Posterior cingulate gyrus (tissue), 11 donors: ENCODE measurements at places on chromosomes 2 and 18.

GRCh38 chr2:130949954-130950353, 113.2 kb downstream of the ARHGEF4 start:
- DNase-seq, result no peak

- DNase-seq, result no peak
These were observed 120.0 kb upstream of the OSR1 start for GRCh38 chr2:19478409-19478808.

DNA sequence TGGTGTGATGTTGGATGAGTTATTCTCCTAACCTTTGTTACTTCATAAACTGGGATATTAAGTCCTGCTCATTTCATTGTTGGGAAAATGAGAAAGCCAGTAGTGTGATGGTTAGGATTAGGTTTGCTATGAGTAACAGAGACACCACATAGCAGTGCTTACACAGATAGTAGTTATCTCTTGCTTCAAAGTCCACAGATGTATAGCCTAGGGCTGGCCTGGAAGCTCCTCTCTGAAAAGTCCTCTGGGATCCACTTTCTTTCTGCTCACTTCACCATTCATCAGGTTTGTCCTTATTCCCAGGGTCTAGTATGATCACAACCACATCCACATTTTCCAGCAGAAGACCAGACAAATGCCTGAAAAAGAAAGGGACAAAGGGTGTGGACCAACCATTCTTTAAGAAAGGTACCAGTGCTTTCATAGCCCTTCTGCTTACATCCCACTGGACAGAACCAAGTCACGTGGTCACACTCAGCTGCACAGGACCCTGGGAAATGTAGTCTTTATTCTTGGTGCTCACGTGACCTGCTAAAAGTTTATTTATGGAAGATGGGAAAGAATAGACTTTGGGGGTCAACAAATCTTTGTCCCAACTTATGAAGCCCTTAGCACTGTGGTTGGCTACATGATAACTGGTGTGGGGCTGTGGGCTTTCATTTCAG, 108.9 kb downstream of the INSIG2 start:
- no peak for DNase-seq

DNA sequence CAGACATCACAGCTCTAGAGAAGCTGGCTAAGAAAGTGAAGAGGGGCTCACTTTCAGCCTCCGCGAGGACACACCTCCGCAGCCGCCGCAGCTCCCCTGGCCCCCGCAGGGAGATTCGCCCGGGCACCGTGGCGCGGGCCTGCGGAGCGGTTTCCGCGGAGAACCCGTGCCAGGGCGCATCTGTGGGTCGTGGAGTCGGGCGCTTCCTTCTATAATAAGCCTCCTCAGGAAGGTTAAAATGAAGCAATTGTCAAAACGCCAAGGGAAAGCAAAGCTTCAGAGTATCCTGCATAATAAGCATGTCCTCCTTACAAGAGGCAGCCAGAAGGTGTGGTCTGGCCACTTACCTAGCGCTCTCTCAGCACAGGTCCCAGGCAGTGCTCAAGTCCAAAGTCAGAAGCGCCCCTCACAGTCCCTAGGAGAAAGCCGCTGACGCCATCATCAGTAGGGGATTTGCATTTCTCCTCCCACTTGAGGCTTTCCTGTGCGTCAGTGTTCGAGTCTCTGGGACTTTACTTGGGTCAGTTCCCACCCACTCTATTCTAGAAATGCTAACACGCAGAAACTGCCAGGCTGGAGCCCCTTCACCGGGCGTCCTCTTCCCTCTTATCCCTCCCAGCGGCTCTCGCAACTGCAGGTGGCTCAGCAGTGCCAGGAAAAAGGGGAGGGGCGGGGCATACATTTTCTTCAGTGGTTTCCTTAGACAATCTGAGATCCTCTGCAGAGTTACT, at the start of gene STAT4:
Gene STAT4 (minus strand): TSS at position 395 of the 731 bp plus-strand sequence. CDS start 2,791 bp downstream, outside the sequence.
- DNase-seq, result peak; percentile 44

- DNase-seq, result no peak
These were observed 29.2 kb downstream of the HS6ST1 start for GRCh38 chr2:128289439-128289838.

- no peak for DNase-seq
These were observed 5.1 kb downstream of the TIMM21 start for GRCh38 chr18:74153377-74153776.

DNA sequence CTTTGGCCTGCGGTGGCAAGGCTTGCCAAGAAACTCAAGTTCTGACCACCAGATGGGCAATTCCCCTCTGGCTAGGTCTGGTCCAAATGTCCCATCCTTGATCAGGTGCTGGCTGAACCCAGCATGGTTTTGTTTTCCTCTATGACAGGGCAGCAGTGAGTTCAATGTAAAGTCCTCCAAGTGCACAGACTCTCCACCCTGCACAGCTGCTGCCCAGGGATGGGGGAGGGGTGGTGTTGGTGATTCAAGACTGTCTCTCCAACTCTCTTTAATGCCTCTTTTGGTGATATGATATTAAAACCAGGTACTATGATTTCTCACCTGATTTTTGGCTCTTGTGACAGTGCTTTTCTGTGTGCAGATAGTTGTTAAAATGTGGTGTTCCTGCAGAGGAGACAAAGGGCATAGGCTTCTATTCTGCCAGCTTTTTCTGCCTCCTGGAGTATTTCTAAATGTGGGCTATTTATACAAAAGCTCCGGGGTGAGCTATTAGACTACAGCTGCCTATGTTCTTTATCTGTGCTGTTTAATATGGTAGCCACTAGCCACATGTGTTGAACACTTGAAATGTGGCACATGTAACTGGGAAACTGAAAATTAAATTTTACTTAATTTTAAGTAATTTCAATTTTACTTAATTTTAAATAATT, 64.0 kb upstream of the STK39 start:
- DNase-seq, result no peak

DNA sequence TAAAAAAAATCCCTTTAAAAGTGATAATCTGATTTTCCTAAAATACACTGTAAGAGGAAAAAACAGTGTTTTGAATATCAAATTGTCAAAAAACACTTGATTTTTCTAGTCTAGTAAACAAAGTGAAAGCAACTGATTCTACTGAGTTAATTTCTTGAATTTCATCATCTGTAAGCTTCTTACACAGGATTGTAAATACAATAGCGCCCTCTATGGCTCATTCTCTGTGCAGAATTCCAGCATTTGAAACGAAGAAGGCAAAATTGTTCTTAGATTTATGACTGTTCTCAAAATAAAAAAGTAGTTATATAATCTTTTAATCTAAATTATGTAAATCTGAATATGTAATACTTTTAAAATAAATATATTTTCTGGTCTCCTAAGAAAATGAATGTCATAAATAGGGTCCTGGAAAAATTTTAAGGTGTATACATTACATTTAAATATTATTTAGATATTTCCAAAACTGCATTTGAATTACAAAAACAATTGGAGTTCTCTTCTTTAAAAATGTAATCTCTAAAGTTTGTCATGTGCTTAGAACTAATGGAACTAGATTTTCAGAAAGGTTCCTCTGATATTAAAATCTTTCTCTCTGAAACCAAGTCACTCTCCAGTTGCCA, 176.9 kb upstream of the MC4R start:
- DNase-seq, result no peak

DNA sequence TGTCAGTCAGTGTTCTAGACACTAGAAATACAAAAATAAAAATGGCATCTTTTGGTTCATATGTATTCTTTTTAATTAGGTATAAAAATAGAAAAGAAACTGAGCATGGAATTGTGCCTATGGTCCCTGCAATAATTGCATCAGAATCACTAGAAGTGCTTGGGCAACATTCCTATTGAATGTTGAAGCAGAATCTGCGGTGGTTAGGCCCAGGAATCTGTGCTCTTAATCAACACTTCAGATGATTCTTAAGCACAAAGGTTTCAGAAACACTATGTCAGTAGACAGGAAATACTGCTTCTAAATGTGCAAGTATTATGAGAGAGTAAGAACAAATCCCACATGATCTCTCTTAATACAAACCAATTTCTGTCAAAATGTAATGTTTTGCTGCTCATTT, 20.3 kb upstream of the RBBP8 start:
- no peak for DNase-seq

DNA sequence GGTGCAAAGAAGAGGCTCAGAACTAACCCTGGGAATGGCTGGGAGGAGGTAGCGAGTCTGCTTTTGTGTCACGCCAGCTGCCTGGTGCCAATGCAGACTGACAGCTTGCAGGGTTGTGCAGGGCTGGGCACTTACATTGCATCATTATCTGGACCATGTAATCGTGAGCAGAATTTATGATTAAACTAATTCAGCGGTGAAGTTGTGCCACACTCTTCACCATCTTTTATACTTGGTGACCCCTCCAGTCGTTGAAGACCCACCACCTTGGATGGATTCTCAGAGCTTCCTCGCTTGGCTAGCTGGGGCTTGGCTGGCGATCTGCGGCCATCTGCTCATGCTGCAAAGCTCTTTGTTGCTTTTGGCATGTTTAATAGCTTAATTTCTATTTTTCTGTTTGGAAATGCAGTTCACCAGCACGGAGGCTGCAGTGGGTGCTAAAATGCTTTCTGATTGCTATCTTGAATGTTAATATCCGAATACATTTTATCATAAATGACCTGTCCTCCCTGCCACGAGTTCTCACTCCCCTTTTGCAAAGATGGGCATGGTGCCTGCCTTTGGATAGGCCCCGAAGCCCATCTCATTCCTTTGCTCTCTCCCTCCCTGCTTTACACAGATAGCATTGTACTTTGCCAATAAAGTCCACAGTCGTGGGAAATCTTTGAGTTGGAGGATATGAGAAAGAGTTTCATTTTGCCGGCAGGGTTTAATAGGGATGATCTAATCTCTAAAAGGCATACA, 188.2 kb downstream of the PRKCE start:
- peak; percentile 48 for DNase-seq

DNA sequence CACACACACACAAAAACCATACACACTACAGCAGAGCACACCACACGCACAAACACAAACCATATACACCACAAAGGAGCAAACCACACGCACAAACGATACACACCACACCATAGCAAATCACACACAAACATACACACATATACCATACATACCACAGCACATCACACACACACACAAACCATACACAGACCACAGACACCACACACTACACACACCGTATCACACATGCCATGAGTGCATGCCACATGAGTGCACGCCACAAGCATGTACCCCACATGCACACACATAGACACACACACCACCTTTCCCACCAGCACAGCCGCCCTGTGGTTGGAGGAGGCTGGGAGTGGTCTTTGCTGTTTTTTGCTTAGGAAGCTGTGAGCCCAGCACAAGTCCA, 517.1 kb upstream of the MYT1L start:
- DNase-seq, result no peak

- DNase-seq, result peak; percentile 81
These were observed 124.6 kb downstream of the MBP start for GRCh38 chr18:77008006-77008405.

DNA sequence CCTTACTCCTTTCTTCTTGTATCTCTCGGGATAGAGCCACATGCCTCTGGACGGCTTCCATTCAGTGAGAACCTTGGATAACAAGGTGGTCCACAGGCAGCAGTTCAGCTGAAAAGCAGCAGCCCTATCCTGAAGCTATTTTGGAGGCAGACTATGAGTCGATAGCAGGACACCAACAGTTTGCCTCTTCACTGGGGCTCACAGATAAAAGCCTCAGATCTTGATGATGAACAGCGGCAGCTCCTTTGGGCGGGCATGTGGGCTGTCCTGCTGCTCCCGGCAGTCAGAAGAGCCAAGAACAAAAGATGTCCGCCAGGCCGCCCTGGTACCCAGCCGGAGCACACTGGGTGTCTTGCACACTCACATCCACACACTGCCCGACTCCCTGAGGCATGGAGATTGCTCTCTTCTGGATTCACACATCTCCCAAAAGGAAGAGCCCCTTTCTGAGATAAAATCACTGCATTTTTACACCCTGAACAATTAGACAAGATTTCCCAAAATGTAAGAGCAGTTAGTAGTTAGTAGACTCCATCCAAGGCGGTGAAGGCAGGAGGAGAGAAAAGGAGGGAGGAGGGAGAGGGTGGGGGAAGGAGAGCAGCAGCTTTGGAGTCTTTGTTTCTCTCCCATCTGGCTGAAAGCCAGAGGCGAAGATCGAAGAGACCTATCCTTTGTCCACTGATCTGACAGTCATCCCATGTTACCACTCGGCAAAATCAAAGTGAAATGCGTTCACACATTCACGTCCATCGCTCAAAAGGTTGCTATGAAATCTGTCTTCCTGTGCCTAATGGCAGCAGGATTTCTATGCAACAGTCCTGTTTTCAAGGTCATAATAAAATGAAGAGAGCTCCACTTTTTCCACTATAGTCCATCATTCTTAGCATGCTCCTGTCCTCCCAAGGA, 90.1 kb upstream of the KLF7 start:
- no peak for DNase-seq

DNA sequence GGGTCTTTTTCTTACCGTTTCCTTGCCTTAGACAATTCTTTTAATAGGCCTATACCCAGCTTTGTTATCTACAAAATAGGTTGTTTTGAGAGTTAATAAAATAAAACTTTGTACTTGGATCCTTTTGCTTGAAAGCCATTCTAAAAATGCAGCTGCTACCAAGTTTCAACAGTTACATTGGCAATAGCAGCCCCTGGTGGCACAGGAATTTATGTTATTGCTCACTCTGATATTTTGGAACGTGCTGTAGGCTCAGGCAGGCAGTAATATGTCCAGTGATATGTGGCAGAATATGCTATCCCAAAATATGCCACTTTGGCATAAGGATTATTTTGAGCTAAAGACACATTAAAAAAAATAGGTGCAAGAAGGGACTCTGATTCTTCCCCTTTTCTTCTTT, 6.7 kb upstream of the COMMD1 start:
- no peak for DNase-seq

DNA sequence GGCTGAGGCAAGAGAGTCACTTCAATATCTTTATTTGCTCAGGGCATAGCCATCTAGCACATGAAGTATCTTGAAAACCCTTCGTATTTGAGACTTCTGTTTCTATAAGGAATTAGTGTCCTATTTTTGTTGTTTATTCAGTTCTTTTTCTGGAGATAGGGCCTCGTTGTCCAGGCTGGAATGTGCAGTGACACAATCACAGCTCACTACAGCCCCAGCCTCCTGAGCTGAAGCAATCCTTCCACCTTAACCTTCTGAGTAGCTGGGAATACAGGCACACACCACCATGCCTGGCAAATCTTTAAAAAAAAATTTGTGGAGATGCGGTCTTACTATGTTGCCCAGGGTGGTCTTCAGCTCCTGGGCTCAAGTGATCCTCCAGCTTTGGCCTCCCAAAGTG, 50.6 kb downstream of the PSMD14 start:
- DNase-seq, result no peak

DNA sequence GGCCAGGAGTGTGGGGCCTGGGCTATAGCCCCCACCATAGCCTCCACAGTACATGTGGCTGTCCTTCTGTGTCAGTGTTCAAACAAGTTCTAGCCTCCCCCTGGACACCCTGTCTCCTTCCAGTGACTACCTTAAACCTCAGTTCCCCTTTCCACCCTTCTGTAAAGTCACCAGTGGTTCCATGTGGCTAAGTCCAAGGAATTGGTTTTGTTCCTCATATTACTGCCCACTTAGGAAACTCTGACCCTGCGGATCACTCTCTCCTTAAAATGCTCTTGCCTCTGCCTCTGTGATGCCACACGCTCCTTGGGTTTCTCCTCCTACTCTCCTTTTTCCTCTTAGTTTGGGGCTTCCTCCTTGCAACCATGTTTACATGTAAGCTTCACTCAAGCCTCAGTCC, 27.8 kb upstream of the REL start:
- DNase-seq, result no peak
